GM06990 (cell line): ENCODE measurements at places on chromosomes 3 and 15.

DNA sequence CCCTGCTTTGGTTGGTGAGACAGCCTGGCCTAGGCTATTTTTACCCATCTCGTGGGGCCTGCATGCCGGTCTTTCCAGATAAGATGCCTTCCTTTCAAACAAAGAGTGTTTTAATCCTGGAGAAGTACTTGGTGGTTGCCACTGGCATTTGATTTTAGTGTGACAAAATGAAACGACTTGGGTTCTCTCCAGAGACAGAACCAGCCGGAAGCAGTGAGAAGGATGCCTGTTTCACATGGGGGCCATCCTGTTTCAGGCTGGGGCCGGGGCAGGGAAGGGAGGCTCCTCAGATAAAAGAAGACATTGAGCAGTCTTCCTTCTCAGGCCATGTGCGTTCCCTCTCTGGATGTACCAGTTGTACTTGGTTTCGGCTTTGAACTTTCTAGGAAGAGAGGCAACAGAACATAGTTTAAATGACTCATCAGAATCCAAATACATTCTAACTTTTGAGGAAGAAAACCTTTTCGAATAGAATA is 74.9 kb downstream of the TOP2B start:
- DNase-seq, result no peak

DNA sequence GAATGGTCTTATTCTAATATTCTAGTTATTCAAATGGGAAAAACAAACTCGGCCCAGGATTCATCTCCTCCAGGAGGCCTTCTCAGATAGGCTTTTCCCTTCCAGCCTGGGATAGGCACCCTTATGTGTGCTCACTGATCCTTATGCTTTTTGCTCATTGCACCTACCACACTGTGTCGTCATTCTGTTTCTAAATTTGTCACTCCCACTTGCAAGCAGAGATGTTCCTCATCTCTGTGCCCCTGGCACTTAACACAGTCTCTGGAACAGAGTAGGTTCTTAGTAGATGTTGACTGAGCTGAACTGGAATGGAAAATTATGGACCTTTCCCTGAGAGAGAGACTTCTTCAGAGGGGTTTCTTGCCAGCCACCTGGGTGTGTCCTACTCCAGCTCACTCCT is 18.7 kb upstream of the SPG11 start:
- DNase-seq, result no peak

- DNase-seq, result no peak
Observed at GRCh38 chr15:23039917-23040281, 530 bp upstream of the TUBGCP5 start.

DNA sequence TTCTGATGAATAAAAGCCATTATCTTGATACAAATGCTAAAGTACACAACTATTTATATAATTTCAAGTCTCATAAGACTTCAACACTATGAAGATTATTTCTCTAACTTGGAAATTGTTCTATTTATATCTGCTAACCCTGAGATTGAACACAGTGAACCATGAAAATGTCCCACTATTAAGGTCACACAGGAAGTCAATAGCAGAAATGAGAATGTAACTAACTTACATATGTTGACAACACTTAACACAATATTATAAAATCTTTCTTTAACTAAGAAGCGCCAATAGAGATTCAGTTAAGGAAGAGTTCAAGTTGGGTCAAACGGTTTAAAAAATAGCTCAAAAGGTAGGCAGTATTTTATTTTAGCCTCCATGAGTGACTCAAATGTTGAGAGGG is 551.8 kb upstream of the CBLB start:
- peak; percentile 34 for DNase-seq

GRCh38 chr3:33007776-33008175 is 56.3 kb downstream of the CCR4 start:
- no peak for DNase-seq

GRCh38 chr3:123155471-123156011 is 46.2 kb upstream of the SEC22A start:
- DNase-seq, result no peak

DNA sequence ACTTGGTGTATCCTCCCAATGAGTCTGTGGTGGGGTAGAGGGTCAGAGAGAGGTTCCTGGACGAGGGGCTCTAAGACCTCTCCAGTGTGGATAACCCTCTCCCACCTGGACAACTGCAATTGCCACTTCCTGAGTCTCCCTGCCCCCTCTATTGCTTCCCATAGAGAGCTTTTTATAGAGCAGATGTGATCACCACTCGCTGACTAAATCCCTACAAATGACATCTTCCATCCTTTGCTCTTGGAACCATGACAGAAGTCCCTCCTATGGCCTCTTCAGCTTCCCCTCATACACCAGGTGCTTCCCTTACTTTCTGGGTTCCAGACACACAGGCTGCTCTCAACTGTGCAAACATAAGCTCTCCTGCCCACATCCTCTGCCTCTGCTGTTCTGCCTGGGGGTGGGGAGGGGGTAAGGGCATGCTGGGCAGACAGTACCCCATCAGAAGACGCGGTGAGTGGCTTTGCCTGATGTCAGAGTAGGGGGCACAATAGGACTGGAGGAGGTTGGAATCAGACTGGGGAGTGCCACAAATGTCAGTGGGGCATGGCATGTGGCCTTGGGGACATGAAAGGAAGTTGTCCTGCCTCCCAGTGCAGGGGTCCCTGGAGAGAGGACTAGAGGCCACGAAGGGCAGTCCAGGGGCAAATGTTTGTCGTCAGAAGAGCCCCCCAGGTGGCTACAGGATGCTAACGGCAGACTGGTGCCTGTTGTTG is 15.2 kb downstream of the ITIH3 start:
- DNase-seq, result no peak

GRCh38 chr15:90530250-90531051 is 728 bp downstream of the CRTC3 start:
- DNase-seq, result peak; percentile 71

DNA sequence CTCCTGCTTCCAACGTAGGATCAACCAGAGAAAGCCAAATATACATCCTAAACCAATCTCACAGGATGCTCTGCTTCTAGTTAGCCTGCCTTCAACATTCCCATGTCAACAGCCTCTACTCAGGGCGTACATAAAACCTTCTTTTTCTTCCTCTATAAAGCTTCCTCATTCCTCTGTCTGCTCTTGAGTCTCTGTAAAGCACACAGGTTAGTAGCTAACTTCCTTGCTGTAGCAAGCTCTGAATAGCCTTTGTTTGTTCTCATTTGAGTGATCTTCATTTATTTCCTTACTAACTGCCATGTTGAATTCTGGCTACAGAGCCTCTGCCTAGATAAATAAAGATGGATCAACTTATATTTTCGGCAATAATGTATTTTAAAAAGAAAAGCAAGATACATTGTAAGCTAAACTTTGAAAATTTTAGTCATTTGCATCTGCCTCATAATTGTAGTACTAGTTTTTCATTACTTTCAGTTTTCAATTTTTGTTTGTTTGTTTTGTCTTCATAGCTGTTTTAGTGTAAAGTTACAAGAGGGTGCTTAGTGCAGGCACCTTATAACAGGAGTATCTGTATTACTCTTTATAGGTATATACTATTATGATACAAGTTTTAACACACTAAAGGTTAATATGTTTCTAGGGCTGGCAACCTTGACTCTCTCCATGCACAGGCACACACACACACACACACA is 498.2 kb downstream of the PYDC2 start:
- no peak for DNase-seq
